PC-9 (cell line): ENCODE measurements at places on chromosomes 6 and 20.
A peak's percentile ranks its signal among the peaks of the same experiment; 100 is the strongest.

GRCh38 chr20:18304618-18305017 is 16.3 kb downstream of the ZNF133 start:
- no peak for DNase-seq

GRCh38 chr20:12928755-12929401 is 79.9 kb upstream of the SPTLC3 start:
- DNase-seq = peak; percentile 89

DNA sequence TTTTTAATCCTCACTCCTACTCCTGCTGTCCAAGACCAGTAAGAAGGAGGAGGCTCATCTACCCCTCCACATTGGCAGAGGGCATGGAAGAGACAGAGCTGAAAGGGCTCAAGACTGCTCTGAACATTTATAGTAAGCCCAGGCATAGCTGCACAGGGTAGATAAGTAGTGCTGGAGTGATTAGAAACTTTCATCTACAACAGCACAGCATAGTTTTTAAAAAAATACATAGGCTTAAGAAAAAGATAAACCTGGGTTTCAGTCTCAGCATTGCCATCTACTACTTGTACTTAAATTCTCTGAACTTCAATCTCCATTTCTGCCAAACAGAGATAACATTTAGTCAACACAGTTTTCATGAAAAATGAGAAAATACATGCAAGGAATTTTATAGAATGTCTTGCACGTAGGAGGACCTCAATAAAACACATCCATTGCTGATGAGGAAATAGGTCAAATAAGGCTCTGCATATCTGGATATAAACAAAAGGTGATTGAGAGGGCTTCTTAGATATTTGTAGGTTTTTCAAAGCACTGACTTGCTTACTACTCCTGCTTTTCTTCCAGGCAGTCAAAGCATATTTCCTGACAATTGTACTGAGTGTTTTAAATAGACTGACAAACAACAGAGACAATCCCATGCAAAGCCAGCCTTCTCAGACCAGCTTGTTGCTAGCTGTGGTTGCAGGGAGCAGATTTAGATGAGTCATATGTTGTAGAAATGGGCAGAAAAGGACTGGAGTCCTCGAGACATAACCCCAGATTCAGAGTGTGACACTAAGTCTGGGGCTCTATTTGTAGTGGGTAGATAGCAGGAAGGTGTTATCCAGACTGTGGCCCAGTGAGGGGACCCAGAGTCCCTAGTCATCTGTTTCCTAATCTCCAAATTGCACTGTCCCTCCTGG is 107.4 kb upstream of the TAB2 start:
- no peak for DNase-seq

- no peak for DNase-seq
These were observed 51.7 kb downstream of the CPXM1 start for GRCh38 chr20:2748551-2749342.

- DNase-seq = no peak
These were observed 130.6 kb downstream of the COL9A1 start for GRCh38 chr6:70172252-70172651.
